ENCODE measurements at places on chromosomes 5 and 9.

GRCh38 chr5:28917631-28918030, 1879.2 kb upstream of the CDH9 start:
- no peak for DNase-seq

DNA sequence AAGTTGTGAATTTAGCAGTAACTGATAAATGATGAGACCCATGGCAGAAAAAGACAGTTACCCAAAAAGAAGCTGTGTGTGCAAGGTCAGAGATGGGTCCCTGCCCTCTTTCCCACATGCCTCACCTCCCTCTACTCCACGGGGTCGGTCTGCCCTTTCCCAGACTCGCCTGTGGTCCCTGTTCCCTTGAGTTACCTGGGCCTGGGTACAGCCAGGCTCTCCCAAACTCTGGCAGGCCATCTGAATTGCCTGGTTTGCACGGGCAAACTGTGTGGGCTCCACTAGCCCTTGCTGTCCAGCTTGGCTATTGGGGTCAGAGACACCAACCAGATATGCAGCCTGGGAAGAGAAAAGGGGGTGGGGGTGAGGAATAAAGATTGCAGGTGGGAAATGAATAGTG, 18.4 kb upstream of the TPM2 start:
- DNase-seq = no peak

- DNase-seq = no peak
These were observed 12.6 kb upstream of the CCNG1 start for GRCh38 chr5:163424836-163425235.

DNA sequence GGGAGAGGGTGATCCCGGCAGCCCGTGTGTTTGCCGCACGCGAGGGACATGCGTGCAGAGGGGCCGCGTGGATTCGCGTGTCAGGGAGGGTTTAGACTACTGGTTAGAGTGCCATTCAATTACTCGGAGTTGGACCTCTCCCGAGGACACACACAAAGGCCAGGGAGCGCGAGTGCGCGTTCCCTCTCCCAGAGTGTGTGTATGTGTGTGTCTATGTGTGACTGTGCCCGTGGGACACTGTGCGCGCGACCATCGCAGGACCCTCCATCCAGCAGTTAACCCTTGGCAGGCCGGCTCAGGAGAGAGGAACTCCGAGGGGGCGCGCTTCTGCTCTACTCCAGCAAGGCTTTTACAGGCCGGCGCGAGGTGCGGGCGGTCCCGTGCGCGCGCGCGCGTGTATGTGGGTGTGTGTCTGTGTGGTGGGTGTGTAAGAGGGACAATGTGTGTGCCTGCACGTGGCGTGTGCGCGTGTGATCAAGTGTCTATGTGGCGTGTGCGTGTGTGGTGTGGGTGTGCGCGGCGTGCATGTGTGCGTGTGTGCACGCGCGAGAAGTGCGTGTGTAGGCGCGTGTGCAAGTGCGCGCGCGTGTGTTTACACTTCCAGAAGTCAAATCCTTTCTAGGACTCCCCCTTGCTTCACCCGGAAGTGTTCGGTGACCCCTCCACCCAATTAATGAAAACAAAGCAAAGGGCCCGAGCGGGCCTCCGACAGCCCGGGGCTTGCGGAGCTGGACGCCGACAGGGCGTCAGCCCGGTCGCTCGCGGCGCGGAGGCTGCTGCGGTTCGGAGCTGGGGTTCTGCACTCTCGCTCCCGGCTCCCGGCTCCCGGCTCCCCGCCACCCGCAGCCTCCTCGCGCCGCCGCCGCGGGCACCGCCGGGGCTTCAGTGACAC, 75.3 kb upstream of the TBCA start:
- no peak for DNase-seq

DNA sequence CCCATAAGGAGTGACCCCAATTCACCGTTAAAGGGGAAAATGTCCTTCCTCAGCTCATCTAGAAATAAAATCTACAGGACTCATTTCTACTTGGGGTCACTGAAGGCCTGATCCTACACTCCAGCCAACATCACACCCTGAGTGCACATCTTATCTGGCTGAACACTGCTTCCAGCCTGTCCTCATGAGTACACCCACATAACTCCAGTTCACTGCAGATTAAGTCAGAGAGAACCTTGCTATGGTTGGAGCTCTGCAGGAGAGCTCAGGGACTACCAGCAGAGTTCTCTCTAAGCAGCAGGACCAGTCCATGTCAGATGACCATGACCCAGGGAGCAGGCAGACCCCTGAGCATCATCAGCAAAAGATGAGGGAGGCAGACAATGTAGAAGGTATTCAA, 126.9 kb upstream of the MAP3K1 start:
- no peak for DNase-seq

GRCh38 chr9:137299203-137299565, 2.9 kb downstream of the NRARP start:
- DNase-seq = no peak

- DNase-seq = no peak
These were observed 357.1 kb upstream of the PRR16 start for GRCh38 chr5:120106912-120107525.

All from CD4-positive, alpha-beta T cell treated with Interleukin-15 for 4 hours (primary cell).